ENCODE measurements at places on chromosomes 7 and 10. TPM values are rescaled to one million over a fixed set of nuclear protein-coding genes. Genes with fewer than 3 reads are reported as not detected.

RNLS gene
- 8.3 TPM for total RNA-seq

SFTPD gene
- 0.59 TPM for total RNA-seq

LRRN3 gene
- total RNA-seq = 84.8 TPM

DNA sequence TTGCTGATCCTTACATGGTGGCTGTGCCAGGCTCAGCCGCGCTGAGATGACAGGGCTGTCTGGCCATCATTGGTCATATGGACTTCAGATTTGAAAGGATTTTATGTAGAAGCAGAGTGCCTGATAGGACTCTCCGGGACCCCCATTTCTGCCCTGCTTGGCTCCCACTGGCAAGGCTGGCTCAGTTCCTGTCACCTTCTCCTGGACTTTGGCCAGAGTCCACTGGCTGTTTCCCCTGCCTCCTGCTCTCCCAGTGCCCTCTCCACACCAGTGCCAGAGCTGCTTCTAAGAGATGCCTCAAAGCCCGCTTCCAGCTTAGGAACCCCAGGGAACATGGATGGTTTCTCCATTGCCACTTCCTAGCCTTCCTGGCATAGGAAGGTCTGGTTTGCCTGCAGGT, 5.1 kb upstream of the SH2D4B start:
- peaks cover 15% of the 10 kb centered on the region for H3K4me1 ChIP-seq
- no peaks in the 10 kb centered on the region for H3K36me3 ChIP-seq
- H3K4me3 ChIP-seq = no peak overlapping the region
